ENCODE measurements at places on chromosomes 16 and 17.

DNA sequence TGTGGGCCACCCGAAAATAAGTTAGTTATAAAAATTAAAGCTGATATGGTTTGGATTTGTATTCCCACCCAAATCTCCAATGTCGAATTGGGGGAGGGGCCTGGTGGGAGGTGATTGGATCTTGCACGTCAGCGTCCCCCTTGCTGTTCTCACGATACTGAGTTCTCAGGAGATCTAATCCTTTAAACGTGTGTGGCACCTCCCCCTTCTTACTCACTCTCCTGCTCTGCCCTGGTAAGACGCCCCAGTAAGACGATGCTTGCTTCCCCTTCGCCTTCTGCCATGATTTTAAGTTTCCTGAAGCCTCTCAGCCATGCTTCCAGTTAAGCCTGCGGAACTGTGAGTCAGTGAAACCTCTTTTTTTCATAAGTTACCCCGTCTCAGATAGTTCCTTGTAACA lies 35.4 kb downstream of the SYCE1L start:
- peak; percentile 90 for DNase-seq

DNA sequence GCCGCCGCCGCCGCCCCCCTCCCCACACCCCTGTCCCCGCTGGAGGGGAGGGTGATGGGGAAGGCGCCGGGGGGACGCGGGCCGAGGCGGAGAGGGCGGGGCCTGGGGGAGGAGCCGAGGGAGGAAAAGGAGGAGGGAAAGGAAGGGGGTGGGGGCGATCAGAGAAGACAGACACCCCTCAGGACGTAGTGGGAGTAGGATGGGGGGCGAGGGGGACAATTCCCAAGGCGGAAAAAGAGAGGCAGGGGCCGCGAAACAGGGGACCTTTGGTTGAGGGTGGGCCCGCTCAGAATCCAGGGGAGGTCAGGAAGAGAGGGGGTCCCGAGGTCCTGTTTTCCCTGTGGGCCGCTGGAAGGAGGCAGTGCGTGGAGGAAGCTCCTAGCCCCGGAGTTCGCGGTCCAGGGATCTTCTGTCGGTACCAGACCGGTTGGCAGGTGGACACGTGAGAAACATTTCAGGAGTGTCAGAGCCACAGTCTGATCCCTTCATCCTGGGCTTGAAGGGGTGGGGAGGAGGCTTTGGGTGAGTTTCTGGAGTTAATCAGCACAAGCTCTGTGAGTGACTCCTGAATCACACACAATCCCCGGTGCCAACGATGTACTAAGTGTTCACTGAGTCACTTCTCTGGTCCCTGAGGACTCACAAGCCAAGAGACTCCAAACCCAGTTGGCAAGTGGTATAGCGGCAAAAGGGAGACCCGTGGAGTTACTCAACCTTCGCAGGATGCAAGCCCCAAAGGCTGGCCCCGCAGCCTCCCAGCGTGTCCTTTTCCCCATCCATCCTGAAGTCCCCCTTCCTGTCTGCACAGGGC lies at the start of gene XYLT1:
Gene XYLT1, minus strand, starts transcription at position 53 of the 811 bp plus-strand sequence. CDS start 164 bp downstream, outside the sequence.
- DNase-seq = peak; percentile 39

GRCh38 chr17:46879101-46879500 lies 27.7 kb downstream of the WNT9B start:
- DNase-seq = no peak

- no peak for DNase-seq
Measured at GRCh38 chr16:80806927-80807340, 2.5 kb upstream of the CDYL2 start.

DNA sequence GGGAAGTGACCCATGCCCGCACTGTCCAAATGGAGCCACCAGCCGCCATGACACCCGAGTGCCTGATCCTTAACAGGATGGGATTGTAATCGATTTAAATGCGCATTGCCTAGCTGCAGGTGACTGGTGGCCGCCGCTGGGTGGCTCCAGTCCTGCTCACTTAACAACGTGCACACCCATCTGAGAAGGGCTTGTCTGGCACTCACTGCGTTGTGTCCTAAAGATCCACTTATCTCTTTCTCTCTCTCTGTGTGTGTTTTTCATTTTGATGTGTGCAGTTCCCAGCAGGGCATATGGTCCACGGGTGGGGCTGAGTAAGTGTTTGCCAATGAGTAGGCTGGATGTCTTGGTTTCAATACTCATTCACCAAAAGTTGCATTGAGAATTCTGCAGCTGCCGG lies 80.6 kb downstream of the IRF8 start:
- peak; percentile 11 for DNase-seq

DNA sequence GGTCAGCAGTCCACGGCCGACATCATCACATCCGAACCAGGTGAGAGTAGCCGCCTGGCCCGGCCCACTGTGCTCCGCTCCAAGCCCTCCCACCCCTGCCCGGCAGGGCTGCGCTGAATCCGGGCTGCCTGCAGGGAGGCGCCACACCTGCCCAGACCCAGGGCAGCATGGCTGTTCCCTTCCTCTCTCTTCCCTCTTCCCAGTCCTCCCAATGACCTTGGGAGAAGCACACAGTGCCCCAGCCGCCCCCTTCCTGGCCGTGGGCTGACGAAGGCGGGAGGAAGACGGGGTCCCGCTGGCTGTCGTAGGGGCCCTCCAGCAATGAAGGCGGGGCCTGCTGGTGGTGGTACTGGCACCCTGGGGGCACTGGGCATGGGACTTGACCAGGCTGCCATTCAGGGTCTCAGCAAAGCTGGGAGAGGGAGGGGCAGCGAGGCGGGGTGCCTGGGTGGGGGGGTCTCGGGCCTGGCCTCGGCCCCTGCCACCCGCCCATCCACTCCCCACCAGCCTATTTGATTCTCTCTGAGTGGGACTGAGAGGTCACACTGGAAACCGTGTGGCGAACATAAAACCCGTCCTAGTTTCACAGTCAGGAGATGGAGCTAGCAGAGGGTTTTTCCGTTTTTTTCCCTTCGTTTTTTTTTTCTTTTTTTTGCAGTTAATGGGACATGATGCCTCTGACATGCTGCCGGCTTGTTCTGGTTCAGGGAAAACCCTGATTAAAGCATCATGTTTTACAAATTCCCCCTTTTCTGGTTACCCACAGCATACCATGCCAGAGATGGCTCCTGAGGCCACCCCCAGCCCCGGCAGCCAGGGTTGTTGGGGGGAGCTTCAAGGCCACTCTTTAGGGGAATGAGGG lies 50.6 kb downstream of the BAHCC1 start:
- no peak for DNase-seq

- DNase-seq = no peak
Measured at GRCh38 chr16:46743232-46743719, 4.9 kb downstream of the MYLK3 start.

GRCh38 chr17:17328251-17328650 lies 25.1 kb downstream of the NT5M start:
- no peak for DNase-seq

DNA sequence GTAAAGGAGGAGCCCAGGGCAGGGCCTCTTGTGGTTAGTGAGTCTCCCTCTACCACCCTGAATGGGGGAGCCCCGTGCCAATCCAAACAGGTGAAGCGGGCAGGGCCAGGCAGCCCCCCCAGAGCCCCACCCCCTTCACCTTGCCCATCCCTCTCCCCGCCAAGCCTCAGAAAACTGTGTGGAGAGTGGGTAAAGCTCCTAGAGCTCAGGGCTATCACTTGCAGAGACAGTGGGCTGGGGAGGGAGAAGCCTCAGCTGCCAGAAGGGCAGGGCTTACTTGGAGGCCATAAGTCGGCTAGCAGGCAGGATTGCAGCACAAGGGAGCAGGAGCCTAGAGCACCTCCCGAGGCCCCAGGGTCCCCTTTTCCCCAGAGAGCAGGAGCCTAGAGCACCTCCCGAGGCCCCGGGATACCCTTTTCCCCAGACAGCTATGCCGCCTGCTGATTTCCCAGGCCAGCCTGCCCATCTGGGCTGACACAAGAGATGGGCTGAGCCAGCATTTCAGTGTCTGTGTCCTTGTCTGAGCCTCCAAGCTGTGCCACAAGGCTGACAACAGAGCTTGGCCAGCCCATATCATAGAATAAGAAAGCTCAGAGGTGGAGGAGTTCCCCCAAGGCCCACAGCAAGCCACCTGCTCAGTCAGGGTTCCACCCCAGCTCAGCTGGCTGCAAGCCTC lies 6.7 kb upstream of the KRT14 start:
- no peak for DNase-seq

DNA sequence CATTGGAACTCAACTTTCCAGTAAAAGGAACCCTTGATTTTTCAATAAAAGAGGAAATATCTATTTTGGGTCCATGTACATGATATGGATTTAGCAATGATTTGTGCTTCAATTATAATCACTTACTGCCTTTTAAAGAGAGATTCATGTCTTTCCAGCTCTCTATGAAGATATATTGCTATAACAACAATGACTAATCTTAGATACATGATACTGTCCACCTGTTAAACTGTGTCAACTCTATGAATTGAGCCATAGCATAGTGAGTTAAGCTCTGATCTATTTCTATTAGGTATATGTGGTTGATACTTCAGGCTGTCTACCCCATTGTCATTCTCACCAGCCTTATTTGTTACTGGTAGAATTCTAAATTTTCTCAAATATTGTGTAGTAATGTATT lies 15.0 kb upstream of the MPHOSPH6 start:
- DNase-seq = no peak

GRCh38 chr17:83203073-83203471 lies 123.7 kb downstream of the METRNL start:
- no peak for DNase-seq

DNA sequence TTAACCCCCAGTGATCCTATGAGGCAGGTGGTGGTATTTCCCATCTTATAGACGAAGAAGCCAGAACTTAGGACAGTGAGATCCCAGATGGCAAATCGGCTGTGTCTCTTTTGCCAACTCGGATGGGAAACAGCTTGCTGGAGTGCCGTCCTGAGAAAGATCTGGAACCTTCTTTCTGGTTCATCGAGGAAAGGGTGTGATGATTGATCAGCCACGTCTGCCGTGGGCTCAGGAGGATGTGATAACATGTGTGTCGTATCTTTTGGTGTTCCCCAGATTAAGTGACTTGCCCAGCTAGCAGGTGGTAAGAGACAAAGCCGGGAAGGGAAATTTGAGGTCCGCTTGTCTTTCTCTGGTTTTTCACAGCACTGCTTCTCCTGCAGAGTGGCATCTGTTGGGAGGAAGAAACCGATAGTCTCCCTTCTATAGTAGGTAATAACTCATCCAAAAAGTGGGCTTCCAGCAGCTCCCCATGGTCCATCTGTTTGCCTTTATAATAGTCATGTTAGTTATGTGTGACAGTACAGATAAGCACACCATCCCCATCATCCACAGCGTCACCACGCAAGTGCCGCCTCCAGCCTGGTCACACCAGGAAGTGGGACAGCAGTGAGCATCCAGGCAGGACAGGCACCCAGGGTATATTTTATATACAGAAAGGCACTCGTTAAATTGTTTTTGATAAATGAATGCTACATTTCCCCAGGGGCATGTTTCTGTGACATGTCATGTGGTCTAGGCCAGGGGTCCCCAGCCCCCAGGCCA lies 175.5 kb downstream of the KATNIP start:
- no peak for DNase-seq

GRCh38 chr17:80904036-80904753 lies 87.4 kb upstream of the CHMP6 start:
- no peak for DNase-seq

DNA sequence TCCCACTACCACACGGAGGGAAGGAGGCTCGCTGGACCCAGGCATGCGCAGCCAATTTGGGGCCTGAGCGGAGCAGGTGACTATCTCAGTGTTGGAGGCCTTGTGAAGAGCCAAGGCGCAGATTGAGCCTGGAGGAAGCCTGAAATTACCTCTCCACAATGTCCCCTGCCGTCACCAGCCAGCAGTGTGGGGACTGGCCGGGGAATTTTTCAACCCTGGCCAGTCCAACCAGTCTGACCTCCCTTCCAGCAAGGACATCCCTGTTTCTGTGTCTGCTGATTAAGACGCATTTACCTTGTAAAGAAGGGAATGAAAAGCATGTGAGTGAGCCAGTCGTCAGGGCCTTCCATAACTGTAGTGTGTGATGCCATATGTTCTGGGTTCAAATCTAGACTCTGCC lies 198.1 kb upstream of the IRX3 start:
- no peak for DNase-seq

DNA sequence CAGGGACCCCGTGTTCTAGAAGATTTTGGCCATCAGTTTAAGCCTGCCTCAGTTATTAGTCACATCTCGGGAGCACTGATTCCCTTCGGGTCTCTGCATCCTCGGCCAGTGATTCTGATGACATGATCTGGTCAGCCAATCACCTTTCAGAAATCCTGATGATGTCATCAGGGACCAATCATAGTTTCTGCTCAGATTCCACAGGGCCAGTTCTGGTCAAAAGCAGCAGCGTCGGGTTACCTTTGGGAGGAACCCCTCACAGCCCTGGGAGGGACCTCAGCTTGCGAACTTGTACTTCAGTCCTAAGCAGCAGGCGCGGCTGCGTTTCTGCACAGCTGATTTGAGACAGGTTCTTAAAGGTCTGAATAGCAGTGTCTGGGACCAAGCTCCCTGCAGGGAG lies 13.9 kb downstream of the KDM8 start:
- DNase-seq = no peak

DNA sequence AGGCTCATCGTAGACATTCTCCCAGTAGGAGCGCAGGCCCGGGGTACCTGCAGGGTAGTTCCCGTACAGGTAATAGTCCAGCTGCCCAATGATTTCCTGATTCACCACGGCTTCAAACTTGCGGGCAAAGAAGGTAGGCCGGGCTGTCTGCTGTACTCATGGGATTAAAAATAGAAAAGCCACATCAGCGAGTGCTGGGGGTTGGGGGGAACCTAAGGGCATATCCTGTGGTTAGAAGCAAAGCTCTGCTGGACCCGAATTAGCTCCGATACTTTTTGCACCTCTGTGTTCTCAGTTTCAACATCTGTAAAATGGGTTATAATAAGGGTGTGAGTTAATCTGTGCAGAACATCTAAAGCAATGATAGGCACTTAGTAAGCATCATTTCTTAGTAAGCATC lies 336.2 kb downstream of the XYLT1 start:
- no peak for DNase-seq

DNA sequence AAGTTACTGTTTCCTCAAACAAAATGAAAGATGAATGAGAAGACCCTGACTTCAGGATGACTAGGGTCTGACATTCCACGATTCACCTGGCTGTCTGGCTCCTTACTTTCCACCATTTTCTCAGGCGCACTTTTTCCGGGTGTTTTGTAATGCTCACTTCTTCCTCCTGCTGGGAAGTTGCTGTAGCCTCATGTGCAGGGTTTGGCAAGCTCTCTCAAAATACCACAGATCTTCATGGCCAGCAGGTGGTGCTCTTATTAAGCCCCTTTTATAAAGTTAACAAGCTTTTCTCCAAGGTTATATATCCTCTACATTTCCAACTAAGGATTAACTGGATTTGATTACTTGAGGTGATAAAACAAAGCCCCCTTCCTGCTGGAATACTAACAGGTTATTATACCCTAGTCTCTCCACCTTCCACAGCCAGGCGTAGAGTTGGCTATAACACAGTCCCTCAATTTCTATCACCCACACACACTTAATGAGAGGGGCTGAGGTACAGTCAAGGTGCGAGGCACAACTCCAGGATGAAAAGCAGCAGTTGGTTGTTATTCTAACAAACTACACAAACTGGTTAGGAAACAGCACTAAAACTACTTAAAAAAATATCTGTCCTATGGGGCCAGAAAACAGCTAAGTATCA lies 45.4 kb downstream of the STH start:
- peak; percentile 83 for DNase-seq

- no peak for DNase-seq
Measured at GRCh38 chr17:77312786-77313599, 172.2 kb downstream of the SEC14L1 start.

GRCh38 chr17:48718227-48718760 lies 4.0 kb downstream of the PRAC1 start:
- DNase-seq = no peak

GRCh38 chr17:72530454-72530853 lies 409.6 kb downstream of the SOX9 start:
- peak; percentile 46 for DNase-seq

- no peak for DNase-seq
Measured at GRCh38 chr17:66548659-66549310, 246.4 kb downstream of the PRKCA start.

GRCh38 chr17:81242421-81243332 lies 3.6 kb downstream of the NDUFAF8 start:
- DNase-seq = no peak
